ENCODE measurements at places on chromosomes 7 and 10. TPM values are rescaled to one million over a fixed set of nuclear protein-coding genes. Genes with fewer than 3 reads are reported as not detected.

TMEM184A gene
- not detected for total RNA-seq

CFAP69 gene
- 0.21 TPM for total RNA-seq

SPDYE6 gene
- not detected for total RNA-seq

AGR2 gene
- not detected for total RNA-seq

DEPP1 gene
- total RNA-seq = 0.53 TPM

EVX1 gene
- not detected for total RNA-seq

SVIL gene
- 18.8 TPM for total RNA-seq

PDK4 gene
- not detected for total RNA-seq

CHST3 gene
- not detected for total RNA-seq

ASZ1 gene
- not detected for total RNA-seq

ATP6V1F gene
- 115 TPM for total RNA-seq

WDR86 gene
- not detected for total RNA-seq

SERPINE1 gene
- total RNA-seq = not detected

TMEM213 gene
- not detected for total RNA-seq

RARRES2 gene
- total RNA-seq = not detected

OPN4 gene
- total RNA-seq = not detected

SLC37A3 gene
- 26.3 TPM for total RNA-seq

HOXA6 gene
- total RNA-seq = not detected

FAM13C gene
- total RNA-seq = not detected

ANKRD61 gene
- not detected for total RNA-seq

ARHGEF5 gene
- total RNA-seq = 3.8 TPM

RGR gene
- total RNA-seq = not detected
